ENCODE measurements at places on chromosomes 2 and 18.

GRCh38 chr2:235960716-235961640, 207.2 kb downstream of the GBX2 start:
- DNase-seq, result no peak

GRCh38 chr18:71221405-71221804, 932.6 kb downstream of the SOCS6 start:
- no peak for DNase-seq

DNA sequence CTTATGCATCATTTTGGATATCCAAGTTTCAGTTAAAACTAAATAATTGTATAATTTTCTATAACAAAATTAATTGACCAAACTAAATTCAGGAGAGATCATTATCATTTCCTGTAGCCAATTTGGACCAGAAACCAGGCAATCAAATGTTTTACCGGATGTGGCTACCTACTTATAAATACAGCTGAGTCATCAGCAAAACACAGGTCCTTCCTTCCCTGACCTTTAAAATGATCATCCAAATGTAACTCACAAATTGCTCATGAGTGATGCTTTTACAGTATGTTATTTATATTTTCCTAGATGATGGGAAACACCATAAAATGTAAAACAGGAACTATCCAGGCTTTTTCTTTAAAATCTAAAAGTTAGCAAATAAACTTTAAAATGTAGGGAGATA, 133.7 kb downstream of the CBLN2 start:
- no peak for DNase-seq

DNA sequence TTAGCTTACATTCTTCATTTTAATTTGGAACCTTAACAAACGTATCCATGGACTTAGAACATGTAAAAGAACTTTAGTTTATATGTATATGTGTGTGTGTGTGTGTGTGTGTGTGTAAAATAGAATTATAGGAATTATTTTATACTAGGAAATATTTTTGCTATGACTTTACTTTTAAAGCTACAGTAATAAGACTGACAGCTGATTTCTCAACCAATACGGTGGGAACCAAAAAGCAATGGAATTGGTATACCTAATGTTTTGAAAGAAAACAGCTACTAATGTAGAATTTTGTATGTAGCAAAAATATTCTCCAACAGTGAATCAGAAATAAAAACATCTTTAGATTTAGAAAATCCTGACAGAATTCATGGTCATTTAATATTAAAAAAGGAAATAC, 146.5 kb upstream of the ARL4C start:
- DNase-seq, result no peak

GRCh38 chr2:227785293-227785692, 28.3 kb upstream of the CCL20 start:
- DNase-seq, result no peak

DNA sequence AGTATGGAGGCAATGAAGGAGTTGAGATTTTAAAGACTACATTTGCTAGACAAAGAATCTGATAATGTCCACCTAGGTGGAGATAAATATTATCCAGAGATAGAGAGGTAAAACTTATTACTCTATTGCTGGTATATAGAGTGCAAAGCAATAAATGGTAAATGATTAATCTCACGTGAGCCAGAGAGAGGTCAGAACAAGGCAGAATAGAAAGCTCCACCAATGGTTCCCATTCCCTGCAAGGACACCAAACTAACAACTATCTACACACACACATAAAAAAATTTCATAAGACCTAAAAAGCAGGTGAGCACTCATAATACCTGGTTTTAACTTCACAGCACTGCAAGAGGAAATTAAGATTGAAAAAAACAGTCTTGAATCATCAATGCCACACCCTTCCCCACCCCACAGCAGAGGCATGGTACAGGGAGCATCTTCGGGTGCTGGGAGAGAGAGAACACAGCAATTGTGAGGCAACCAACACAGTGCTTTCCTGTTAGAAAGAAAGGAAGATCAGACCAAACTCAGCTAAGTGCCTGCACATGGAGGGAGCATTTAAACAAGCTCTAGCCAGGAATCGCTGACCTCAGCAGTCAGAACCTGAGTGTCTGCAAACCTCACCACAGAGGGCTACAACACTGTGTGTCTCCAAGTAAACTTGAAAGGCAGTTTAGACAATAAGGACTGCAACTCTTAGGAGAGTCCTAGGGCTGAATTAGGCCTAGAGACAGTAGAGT, 1432.6 kb upstream of the TMEFF2 start:
- no peak for DNase-seq

DNA sequence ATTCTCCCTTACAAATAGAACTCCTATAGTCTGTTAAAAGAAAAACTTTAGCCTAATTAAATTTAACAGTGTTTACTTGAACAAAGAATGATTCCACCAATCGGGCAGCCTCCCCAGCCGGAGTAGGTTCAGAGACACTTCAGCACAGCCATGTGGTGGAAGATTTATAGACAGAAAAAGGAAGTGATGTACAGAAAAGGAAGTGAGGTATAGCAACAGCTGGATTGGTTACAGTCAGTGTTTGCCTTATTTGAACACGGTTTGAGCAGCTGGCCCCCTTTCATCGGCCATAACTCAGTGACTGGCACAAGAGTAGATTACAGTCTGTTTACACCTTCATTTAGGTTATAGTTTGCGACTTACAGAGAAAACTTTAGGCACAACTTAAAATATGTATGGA, 2.1 kb upstream of the SKA1 start:
- DNase-seq, result peak; percentile 6

All from T-helper 1 cell (primary cell).